ENCODE measurements at places on chromosomes 16 and 17.

GRCh38 chr17:30187573-30187972, 47.9 kb downstream of the SLC6A4 start:
- DNase-seq = no peak

DNA sequence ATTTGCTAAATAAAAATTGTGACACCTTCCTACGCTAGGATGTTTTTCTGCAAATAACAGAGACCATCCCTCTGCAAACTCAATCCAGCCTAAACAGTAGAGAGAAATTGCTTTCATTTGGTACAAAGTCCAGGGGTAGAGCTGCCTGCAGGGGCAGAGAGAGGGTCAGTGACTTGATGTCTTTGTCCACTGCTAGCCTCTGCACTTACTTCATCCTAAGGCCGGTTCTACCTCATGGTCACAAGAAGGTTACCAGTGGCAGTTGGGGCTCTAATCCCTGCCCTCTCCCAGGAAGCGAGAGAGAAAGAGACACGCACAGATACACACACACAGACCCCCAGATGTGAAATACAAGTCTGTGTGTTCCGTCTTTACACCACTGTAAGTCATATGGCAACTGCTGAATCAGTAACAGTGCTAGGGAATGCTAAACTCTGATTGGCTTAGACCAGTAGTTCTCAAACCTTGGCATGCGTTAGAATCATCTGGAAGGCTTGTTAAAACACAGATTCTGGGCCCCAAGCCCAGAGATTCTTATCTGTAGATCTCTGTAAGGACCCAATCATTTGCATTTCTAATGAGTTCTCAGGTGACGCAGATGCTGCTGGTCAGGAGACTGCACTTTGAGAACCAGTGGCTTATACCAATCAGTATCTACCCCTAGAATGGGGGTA, 13.1 kb upstream of the LPCAT2 start:
- DNase-seq = no peak

DNA sequence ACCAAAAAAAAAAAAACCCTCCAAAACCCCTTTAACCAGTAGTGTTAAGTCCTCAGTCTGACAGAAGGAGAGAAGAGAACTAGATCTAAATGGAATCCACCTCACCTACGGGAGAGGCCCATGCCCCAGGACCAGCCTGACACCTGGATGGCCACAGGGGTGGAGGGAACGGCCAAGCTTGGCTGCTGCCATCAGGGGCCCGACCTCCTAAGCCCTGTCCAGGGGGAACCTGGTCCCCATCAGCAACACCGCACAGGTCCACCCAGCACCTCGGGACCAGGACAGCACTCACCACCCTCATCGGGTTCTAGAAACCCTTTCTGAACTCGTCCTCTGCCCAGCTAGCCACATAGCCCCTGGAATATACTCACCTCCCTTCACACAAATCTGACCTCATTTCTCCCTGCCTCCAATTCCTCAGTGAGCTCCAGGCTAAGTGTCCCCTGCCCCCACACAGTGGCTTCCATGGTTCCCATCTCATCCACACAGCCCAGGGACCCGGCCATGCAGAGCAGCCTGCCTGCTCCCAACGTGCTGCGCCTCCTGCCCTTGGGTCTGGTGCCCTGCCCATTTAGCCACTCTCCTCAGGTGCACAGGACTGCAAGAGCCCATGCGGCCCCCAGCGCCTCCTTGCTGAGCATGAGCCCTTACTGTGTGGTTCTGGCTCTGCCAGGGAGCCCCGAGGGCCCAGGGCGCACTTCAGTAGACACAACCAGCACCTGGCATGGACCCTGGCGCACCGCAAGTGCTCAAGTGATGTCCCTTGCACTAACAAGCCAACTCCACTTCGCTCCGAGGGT, 18.3 kb upstream of the CYTH1 start:
- DNase-seq = no peak

DNA sequence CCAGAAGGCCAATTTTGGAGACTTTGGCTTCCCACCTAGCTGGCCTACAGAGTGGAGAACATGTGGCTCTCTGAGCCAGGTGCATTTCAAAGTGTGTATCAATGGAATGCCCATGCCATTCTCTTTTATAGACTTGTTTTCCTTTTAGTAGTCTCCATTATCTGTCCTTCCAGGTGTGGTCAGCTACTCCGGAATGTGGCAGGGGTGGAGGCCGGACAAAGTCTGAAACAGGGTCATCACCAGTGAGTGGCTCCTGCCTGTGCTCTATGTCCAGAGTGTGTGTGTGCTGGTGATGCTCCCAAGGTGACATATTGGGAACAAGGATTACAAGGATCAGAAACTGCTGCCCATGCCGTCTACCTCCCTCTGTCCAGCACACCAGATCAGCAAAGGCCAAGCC, 3.8 kb upstream of the TMEM220 start:
- no peak for DNase-seq

- no peak for DNase-seq
Measured at GRCh38 chr17:51083981-51084380, 36.7 kb downstream of the SPAG9 start.
